ENCODE measurements at places on chromosomes 5 and 9.

GRCh38 chr9:103730866-103731265, 363.2 kb upstream of the SMC2 start:
- no peak for DNase-seq

DNA sequence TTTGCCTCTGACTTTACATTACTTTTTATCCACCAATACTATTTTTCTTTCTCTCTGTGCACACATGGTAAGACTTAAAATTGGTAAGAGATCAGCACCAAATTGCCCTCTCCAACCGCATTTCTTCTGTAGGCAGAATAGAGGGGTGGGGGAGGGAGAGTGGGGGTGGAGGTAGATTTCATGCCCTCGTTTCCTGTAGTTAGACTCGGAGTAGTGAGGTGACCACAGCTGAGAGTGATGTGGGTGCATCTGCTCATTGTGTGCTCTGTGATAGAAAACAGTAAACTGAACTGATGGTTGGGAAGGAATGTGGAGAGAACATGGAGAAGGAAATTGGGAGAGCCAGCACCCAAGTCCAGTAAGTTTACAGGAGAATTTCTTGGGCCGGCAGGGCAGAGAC, 498.3 kb downstream of the IRX1 start:
- no peak for DNase-seq

GRCh38 chr9:88503081-88503844, 31.7 kb upstream of the NXNL2 start:
- no peak for DNase-seq

GRCh38 chr5:159616952-159617351, 286.7 kb upstream of the IL12B start:
- no peak for DNase-seq

DNA sequence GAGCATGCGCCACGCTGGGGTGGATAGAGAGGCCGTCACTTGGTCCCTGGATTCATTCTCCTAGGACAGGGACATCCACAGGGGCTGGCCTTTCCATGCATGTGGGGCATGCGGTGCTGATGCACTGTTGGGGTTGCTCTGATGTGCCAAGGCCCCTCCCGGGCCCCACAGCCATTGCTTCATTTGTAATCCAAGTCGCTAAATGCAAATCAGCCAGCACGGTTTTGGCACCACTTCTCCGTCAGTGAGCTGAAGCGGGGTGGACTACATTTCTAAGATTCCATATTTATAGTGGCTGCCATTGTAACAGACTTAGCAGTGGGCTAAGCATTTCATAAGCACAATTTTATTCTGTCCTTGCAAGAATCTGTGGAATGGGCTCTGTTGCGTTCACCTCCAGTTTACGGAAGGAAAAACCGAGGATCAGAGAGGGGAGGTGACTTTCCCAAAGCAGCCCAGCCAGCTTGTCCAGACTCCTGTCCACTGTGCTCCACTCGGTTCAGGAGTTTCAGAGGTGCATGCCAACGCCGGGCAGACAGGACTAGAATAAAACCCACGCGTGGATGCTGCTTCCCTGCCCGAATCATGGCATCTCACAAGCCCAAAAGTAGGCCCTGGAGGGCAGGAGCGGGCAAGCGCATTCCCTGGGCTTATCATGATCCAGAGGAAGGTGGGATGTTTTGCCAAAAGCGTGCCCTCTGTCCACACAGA, 102.6 kb upstream of the COL5A1 start:
- DNase-seq: no peak

DNA sequence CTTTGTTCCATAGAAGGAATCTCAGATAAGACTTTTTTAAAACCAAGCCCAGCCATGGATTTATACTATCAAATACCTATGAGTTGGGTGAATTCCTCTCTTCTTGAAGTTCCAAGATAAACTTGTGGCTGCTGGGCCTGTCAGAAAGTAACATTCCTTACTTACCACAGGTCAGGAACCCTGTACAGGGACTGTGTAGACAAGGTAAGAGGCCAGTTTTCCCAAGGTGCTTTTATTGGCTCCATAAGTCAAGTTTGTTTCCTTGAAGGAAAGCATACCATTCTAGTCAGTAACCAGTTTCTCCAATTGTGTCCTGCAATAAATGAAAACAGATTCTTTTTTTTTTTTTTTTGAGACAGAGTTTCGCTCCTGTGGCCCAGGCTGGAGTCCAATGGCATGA, 8.8 kb upstream of the CLTB start:
- DNase-seq: no peak

GRCh38 chr9:131324736-131325679, 35.5 kb downstream of the PLPP7 start:
- no peak for DNase-seq

DNA sequence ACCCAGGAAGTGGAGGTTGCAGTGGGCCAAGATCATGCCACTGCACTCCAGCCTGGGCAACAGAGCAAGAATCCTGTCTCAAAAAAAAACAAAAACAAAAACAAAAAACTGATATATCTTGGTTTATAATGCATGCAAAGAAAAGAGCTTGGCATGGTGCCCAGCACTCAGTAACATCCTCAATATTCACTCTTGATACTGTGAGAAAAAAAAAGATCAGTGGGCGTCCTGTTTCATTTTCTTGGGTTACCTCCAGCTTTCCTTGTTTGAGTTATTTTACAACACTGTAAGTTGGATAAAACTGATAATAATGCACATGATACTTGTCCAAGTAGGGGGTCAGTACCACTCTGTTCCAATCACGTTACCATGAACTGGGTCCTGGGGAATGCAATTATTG, 7.8 kb downstream of the PHYHD1 start:
- no peak for DNase-seq

DNA sequence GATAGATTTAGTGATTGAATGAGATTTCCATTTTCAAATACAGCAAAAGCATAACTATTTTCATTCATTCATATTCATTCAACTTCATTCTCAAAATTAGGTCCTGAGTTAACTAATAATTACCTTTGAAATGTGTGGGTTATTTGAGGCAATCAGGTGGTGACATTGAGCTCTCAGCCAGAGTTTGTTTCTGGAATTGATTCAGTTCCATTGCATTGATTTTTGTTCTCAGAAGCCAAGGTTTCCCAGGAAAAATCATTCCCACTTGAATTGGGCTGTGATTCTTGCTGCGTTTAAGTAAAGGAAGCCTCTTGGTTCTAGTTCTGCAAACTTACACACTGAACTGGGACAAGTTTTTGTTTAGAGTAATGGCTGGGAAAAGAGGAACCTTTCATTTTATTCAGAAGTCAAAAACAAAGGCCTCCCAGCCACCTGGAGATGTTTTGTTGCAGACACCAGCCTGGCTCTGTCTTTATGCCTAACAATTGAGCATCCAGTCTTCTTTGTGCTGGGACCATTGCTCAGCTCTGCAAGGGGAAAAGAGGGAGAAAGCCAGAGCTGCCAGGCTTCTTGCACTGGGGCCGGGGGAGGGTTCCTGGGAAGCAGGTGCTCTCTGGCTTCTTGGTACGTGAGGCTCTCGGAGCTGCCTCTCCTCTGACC, 198.6 kb downstream of the TRIO start:
- no peak for DNase-seq

GRCh38 chr9:124322618-124323432, 65.1 kb downstream of the NEK6 start:
- DNase-seq: no peak

DNA sequence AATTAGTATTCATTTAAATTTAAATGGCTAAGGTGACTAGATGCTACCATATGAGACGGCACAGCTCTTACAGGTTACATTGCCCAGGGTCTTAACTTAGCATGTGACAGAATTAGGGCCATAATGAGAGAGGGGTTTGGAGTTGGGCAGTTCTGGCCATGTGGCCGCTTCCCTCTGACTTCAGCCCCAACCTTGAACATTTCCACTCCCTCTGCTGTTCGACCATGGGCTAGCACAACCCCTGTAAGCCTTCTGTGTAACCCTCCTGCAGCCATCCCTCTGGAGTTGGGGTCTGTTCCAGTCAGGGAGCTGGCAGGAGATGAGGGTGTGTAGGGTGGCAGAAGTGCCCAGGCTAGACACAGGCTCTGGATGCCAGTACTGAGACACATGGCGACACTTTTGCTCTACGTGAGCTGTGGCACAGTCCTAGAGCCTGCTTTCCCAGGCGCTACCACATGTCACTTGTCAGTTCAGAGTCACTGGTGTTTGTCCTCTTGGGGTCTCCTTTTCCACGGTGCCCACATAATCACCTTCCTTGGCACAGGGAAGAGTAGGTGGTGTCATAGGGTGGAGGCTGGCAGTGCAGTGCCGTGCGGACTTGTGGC, 128.7 kb upstream of the PITX1 start:
- no peak for DNase-seq

- DNase-seq: no peak
These were observed 313.9 kb downstream of the SPOCK1 start for GRCh38 chr5:137185193-137185592.

DNA sequence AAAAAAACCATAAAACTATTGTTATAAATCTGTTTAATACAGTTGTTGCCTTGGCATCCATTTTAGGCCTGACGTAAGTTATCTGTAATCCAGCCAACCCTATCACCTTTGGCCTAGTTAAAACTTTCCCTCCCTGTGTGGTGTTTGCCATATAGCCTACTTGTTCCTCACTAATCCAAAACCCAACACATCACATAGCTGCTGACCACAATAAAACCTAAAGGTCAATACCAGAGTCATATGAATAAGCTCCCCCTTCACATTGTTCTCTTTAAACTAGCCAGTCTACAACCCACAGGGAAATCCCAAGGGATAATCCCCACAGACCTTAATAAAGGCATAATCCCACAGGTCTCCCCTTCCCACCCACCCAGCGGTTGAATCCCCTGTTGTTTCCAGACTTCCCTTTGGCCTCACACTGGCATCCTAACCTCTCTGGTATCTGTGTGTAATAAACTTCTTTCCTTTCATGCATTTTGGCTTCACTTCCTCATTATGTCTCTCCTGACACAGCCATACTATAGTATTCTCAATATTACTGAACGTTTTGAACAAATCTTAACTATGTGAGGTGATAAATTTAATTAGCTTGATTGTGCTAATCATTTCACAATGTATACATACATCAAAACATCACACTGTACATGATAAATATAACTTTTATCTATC, 50.8 kb downstream of the DTWD2 start:
- DNase-seq: no peak

DNA sequence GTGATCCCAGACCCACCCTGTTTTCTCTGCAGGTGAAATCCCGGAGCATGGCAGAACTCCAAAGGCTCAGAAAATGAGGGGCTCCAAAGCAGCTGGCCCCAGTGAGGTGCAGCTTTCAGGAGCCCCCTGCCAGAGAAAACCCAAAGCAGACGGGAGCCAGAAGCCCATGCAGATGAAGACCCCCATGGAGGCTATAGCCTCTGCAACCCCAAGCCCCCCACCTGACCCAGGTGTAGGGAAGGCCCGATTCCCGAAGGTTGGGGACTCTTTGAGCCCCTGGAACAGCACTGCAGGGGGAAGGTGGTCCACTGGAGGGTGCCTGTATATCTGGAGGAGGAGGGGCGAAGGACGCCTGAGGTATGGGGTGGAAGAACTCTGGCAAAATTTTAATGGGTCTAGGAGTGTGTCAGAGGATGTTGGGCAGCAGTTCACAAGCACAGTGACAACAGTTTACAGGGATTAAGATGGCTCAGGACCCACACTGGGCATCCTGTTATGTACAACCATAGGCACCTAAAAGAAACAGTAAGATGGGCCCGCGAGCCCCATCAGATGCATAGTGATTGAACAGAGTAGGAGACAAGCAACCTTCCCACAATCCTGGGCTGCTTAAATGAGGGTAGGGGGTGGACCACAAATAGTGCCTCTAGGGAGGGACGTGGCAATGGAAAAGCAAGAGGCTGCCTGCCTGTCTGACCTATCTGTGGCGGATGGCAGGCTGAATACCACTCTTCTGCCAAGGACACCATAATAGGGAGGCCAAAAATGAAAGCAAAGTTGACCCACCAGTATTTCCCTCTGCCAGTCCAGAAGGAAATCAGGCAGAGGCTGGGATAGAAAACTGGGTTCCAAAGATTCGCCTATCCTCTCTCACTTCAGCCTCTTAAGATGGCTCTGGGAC, 16.4 kb upstream of the ANXA6 start:
- no peak for DNase-seq

GRCh38 chr9:8880060-8880459, 1080.5 kb upstream of the DMAC1 start:
- no peak for DNase-seq

GRCh38 chr5:1524799-1525623, 1.3 kb upstream of the LPCAT1 start:
- DNase-seq: no peak

- DNase-seq: no peak
These were observed 3.2 kb downstream of the DAB2IP start for GRCh38 chr9:121654499-121655140.

- DNase-seq: no peak
These were observed 378.0 kb downstream of the ANXA1 start for GRCh38 chr9:73529666-73530065.

GRCh38 chr5:175853573-175854230, 17.7 kb upstream of the CPLX2 start:
- DNase-seq: no peak

DNA sequence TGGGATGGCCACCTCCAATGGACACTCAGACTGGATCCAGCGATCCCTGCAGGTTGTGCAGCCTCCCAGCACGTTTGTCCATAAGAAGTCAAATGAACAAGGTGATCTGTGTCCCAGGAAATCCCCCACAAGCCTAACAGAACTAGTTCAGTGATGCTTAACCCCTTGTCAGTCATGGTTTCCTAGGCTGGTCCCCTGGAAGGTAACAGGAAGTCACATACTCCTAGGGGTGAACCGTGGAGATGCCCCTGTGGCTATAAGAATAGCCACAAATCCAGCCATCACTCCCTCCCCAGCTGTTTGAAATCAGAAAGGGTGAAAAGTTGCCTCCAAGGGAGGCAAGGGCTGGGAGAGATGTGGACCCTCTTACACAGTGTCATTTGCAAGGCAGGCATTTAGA, 22.5 kb downstream of the PAX5 start:
- DNase-seq: no peak

- no peak for DNase-seq
These were observed 179.0 kb upstream of the PPP1R26 start for GRCh38 chr9:135300346-135301141.

DNA sequence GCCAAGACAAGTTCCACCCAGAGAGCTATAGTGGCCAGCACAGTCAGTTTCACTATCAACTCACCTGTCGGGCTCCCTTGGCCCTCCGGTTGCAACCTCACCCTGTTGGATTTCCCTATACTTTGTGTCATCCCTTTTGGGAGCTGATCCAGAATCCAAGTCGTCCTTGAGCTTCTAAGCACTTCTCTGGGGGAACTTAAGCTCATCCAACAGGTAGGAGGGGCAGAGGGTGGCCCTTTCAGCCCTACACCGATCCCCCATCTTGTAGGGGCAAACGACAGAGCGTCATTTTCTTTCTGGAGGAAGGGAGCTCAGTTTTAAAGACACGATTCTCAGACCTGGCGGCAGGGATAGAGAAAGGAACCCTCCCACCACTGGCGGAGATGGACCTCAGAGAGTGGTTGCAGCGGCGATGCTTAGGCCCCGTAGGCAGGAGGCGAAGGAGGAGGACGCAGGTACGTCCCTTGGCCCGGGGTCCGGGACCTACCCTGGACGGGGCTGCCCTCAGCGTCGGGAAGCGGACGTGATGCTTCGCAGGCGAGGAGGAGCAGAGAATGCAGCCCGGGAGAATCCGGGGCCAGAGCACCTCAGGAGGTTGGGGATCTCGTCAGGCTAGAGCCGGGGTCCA, 519 bp downstream of the ZER1 start:
- DNase-seq: no peak

- no peak for DNase-seq
These were observed 129.7 kb upstream of the MTAP start for GRCh38 chr9:21672761-21673160.
